ENCODE measurements at places on chromosomes 12 and 14.
A peak's percentile ranks its signal among the peaks of the same experiment; 100 is the strongest.

GRCh38 chr14:50334211-50334610 is 22.1 kb downstream of the DMAC2L start:
- no peak for DNase-seq

- no peak for DNase-seq
Measured at GRCh38 chr12:13164921-13165616, 31.5 kb upstream of the EMP1 start.

- no peak for DNase-seq
Measured at GRCh38 chr14:104307246-104307626, 168.8 kb downstream of the KIF26A start.

DNA sequence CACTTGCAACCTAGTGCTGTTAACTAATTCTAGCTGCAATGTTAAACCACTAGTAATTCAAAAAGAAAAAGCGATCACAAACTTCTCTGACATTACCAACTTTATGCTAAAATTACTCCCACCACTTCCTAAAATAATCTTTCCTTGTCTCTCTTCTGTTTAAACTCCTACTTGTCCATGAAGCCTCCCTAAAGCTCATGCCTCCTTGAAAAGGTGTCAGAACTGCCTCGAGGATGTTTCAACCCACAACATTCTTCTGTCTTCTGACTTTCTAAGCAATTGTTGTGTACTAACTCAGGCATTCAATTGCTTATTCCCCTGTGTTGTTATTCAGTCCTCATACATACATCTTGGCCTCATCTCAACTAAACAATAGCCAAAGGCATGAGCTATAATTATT is 5.9 kb downstream of the GNPTAB start:
- no peak for DNase-seq

GRCh38 chr12:51592034-51592705 is 1.1 kb downstream of the SCN8A start:
- DNase-seq = no peak

DNA sequence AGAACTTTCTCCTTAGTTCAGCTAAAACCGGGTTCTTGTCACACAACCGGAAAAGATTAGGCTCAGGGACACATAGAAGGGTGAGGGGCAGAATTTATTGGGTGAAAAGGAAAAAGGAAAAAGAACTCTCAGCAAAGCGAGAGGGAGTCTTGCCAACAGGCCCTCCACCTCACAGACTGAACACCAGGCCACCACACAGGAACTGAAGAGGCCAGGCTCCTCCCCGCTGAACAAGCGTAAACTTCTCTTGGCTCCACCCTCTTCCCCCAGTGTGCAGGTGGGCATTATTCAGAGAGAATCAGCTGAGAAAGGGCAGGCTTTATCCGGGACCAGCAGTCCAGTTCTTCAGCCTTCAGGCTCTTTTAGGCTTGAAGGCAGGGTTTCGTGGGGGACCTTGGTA is 125.6 kb upstream of the FGD4 start:
- no peak for DNase-seq

DNA sequence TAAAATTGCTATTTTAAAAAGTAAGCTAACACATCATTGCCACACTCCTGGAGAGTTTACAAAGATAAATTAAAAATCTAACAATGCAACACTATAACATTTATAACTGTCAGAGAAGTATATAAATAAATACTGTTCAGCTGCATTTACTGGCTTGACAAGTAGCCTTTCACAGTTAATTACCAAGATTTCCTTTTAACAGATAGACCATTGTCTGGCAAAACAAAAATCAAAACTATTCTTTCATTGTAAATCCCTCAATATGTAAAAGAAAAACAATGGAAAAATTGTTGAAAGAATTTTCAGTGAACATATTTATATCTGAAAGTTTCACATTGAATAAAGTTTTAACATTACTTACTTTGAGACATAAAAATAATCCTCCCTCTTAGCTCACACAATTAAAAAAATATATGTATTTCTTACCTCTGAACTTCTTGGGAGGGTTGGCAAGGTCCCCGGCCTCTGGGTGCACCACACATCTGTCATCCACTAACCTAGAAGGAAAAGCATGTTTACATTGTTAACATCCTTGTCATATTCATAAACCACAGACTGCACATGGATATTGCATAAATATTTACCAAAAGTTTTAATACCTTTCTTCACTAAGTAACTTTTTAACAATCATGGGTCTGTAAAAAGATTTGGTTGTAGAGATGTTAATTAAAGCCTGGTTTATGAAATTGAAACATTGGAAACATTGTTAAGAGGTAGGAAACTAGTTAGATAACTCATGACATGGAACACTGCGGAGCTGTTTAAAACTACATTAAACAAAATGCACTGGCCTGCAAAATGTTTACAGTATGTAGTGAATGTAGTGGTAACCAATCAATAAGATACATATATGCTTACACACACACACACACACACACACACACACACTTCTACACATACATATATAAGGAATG is 43.0 kb downstream of the ITPR2 start:
- DNase-seq = no peak

- DNase-seq = no peak
Measured at GRCh38 chr12:131895640-131896079, 1.2 kb downstream of the ULK1 start.

GRCh38 chr14:72516936-72517700 is 376.8 kb downstream of the DPF3 start:
- peak; percentile 13 for DNase-seq

Data from gastrocnemius medialis (tissue), 4 donors.